GM20000 (cell line): ENCODE measurements at places on chromosomes 7 and 10.

- no peak for DNase-seq
Measured at GRCh38 chr10:68813559-68813958, 13.8 kb upstream of the STOX1 start.

GRCh38 chr10:20888620-20889330 lies 8.3 kb downstream of the NEBL start:
- no peak for DNase-seq

DNA sequence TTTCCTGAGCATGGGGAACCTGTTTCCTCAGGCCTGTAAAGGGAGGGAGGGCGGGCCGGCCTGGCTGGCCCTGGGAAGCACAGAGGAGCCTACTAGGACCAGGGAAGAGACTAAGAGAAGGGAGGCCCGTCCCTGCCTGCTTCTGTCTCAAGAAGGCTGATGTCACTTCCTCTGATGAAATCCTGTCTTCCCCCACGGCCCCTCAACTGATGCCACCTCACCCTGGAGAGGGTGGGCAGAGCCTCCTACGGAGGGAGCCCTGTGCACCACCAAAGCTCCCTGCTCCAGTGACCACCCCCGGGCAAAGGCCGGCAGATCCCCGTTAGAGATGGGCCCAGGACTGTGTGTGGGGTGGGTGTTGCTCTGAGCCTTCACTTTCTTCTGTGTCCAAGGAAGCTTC lies 1.0 kb upstream of the PILRA start:
- no peak for DNase-seq

GRCh38 chr10:47364366-47364765 lies 16.2 kb downstream of the RBP3 start:
- no peak for DNase-seq

- peak; percentile 72 for DNase-seq
Measured at GRCh38 chr7:35799846-35800717, 775 bp upstream of the SEPTIN7 start.
